Inflammatory macrophage treated with lipopolysaccharide for 4 hours (primary cell): ENCODE measurements at places on chromosomes 6 and 20.

DNA sequence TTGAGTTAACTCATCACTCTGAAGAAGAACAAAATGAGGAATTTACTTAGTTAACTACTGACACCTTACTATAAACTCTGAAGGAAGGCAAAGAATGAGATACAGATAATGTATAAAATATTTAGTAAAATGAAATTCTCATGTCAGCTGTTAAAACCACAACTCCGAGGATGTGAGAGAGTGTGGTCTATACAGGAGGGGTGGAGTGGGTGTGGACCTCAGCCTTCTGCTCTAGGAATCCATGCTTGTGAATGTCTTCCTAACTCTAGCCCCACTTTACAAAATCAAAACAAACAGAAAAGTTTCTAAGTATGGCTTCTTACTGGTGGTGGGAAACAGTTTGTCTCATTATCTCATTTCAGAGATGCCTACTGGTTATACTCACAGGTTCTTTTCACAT, 14.2 kb downstream of the PPP1R14C start:
- no peak for DNase-seq

DNA sequence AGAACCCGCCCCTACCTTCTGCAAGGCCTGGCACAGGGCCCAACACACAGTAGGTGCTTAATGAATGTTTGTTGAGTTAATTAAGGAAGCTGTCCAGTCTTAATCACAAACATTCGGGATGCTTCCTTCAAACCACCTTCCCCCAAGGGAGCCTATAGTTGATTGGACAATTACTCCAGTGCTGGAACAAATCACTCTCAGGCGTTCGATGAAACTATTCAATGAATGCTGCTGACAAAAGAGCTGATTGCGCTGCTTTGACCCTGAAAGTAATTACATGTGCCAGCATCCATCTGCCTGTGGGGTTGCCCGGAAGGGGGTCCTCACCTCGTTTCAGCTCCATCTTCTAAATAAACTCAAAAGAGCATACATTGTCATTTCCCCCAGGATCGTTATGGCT, 112.0 kb upstream of the SRSF6 start:
- no peak for DNase-seq

DNA sequence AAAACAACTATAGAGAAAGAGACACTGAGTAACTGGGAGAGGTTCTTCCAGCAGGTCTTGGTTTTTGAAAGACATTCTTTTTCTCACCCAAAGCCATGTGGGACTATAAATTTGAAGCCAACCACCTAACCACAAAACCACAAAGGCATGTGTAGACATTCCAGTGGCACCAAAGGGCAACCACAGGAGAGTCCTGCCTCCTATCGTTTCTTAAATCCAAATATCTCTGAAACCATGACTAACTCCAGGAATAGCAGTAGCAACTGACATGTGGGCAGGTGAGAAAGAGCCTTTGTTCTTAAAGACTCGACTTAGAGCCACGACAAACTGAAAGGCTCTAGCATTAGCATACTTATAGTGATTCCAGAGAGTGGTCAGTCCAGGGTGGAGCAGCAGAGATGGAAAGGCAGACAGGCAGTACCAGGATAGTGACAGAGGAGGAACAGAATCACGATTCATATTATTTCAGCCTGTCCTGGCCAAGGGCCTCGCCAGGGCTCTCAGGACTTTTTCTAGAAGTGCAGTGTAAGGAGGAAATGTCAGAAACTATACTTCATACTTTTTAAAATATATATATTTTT, 9.4 kb upstream of the COL9A1 start:
- no peak for DNase-seq

- DNase-seq = peak; percentile 38
Observed at GRCh38 chr6:36038120-36038876, 10.7 kb downstream of the MAPK14 start.

DNA sequence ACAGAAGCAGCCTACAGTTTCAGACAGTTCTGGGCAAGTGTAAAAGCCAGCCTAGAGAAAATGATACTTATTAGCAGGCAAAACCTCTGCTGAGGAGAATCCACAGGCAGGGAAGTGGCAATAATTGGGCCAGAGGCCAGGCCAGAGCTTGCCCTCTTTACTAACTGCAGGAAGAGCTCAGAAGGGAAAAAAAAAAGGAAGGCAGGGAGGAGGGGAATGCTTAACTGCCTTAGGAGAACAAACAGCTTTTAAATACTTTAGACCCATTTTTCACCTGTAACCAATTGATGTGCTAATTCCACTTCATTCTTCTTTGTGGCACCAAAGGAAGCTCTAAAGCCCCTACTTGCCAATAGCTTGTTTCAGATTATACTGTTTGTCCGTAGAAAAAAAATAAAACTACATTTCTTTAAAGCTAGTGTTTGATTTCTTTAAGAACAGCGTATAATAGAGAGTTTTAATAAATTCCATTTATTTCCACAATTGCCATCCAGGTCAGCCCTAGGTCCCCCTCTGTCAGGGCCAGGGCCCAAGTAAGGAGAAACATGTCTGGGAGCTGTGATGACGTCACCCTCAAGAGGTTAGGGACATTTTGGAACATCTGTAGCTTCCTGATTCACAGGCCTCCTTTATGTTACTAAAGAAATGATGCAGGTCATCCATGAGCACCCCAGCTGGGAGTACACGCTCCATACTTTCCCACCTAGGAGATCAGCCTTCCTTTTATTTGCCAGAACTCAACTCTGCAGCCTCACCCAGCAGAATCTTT, 384.3 kb downstream of the CDC5L start:
- DNase-seq = peak; percentile 34

GRCh38 chr6:5219011-5219691, 41.6 kb downstream of the LYRM4 start:
- DNase-seq = no peak

DNA sequence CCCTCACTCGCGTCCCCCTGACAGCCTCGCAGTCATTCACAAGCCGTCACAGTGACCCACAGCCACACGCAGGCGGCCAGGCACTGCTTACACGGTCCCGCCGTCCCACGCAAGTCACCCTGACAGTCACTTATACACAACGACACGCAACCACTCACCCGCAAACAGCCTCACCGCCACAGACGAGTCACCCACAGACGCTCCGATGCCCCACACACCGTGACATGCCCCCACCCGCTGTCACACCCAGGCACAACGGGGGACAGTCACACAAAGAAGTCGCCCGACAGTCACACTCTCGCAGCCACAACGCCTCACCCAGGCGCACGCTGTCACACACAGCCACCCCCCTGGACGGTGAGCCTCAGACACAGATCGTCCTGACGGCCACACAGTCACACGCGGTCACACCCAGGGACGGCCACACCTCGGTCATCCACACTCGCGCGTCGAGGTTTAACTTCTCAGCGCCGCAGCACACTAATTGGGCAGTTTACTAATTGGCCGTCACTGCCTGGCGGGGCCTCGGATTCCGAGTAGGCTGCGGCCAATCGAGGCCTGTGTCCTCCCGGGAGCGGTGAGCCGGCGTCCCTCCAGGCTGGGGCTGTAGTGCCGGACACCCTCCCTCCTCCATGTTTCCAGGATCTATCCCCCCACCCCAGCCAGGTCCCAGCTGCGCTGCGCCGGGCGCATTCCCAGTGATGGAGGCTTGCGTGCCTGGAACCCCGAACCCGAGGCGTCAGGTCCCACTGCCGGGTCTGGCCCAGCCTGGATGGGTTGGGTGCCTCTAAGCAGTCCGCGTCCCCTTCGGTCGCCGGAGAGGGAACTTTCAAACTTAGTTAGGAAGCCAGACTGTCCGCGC, 790 bp downstream of the TOX2 start:
- DNase-seq = peak; percentile 7

- DNase-seq = no peak
Observed at GRCh38 chr20:63310265-63310991, 17.4 kb downstream of the COL20A1 start.

GRCh38 chr6:17820055-17820454, 113.3 kb upstream of the NUP153 start:
- peak; percentile 5 for DNase-seq

DNA sequence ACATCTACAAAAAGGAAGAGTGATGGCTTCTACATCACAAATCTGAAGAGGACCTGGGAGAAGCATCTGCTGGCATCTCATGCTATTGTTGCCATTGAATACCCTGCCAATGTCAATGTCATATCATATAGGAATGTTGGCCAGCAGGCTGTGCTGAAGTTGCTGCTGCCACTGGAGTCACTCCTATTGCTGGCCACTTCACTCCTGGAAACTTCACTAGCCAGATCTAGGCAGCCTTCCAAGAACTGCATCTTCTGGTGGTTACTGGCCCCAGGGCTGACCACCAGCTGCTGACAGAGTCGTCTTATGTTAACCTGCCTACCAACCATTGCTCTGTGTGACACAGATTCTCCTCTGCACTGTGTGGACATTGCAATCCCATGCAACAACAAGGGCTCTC, 111.8 kb downstream of the PERP start:
- DNase-seq = no peak

- no peak for DNase-seq
Observed at GRCh38 chr6:169099411-169100202, 154.0 kb downstream of the THBS2 start.

GRCh38 chr6:12538881-12539357, 177.6 kb upstream of the PHACTR1 start:
- no peak for DNase-seq

DNA sequence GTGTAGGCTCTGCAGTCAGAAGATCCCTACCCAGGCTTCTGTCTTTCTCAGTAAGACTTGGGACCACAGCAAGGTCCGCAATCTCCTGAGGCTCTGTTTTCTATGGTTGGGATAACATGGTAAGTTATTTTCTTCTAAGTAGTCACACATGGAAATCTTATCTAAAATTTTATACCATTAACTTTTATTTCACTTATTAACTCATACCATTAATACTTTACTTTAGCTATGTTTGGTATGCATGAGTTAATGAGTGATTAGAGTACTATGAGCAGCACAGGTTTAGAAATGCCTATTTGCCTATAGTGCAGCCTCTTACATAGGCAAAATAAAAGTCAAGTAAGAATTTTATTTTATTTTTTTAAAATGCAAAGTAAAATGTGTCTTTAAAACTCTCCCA, 27.2 kb downstream of the GINM1 start:
- no peak for DNase-seq

GRCh38 chr6:27059621-27060425, 187.7 kb upstream of the PRSS16 start:
- no peak for DNase-seq

DNA sequence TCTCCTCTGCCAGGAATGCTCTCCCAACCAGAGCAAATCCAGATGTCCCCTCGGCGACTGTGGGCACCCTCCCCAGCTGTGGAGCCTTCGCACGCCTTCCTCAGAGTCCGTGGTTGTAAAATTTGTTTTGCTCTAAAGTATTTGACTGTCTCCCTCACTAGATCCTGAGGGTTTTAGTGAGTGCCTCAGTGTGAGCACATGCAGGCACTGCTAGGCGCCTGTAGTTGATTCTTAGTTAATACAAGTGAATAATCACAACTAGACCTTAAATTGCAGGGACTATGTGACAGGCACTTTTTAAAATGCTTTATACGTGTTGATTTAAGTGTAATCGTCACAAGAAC, 680 bp upstream of the MTCH1 start:
- no peak for DNase-seq

GRCh38 chr20:23152308-23152892, 66.3 kb upstream of the CD93 start:
- peak; percentile 89 for DNase-seq

DNA sequence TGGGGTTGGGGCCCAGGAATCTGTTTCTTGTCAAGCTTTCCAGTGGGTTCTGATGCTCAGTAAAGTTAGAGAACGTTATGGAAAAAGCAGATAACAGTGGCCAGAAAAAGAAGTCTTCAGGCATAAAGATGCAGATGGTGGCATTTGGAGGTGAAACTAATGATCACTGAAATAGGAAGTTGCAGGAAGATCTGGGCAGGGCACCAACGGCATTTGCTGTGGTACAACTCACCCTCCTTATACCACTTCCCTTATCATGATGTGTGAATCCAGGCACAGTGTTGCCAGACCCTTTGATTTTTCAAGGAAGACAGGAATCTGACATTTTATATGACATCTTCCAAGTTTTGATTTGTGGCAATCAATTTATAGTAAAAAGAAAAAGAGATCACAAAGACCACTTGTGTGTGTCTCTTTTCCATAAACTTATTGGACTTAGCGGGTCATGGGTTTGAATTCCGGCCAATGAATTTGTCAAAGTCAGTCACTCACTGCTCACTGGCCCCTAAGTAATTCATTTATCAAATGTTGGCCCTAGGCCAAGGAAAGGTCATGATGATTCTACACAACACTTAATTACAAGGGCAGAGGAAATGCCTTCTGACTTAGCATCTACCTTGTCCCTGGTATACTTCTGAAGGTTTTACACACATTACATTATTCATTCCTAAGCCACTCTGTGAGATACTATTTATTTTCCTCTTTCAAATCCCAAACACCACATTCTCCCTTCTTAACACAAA, 37.6 kb downstream of the LAMP5 start:
- peak; percentile 32 for DNase-seq

- DNase-seq = no peak
Observed at GRCh38 chr6:131167773-131168172, 32.5 kb downstream of the AKAP7 start.

DNA sequence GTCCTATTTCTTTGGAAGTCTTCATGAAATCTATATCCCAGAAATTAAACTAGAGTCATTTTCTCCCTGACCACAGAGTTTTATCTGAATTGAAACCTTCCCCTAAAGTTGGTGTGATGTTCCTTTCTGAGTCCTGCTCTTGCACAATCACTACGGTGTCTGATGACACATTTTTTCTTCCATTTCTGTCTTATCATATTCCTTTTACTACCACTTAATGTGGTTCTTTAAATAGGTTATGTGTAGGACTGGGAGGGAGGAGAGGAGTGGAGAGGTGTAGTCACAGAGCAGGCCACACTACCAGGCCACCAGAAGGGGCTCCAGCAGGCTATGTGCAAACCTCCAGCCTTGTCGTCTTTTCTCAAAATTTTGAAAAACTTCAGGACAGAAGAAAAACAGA, 39.7 kb upstream of the ATXN1 start:
- peak; percentile 63 for DNase-seq

GRCh38 chr6:142883011-142883410, 62.0 kb downstream of the HIVEP2 start:
- no peak for DNase-seq

- DNase-seq = no peak
Observed at GRCh38 chr6:44133981-44134711, 6.8 kb downstream of the TMEM63B start.
